ENCODE measurements at places on chromosomes 12 and 14. TPM values are rescaled to one million over a fixed set of nuclear protein-coding genes. Genes with fewer than 3 reads are reported as not detected.

The ASIC1 gene
- polyA plus RNA-seq, result 12.6 TPM

The EPYC gene
- not detected for polyA plus RNA-seq

The TEX52 gene
- polyA plus RNA-seq, result not detected

DNA sequence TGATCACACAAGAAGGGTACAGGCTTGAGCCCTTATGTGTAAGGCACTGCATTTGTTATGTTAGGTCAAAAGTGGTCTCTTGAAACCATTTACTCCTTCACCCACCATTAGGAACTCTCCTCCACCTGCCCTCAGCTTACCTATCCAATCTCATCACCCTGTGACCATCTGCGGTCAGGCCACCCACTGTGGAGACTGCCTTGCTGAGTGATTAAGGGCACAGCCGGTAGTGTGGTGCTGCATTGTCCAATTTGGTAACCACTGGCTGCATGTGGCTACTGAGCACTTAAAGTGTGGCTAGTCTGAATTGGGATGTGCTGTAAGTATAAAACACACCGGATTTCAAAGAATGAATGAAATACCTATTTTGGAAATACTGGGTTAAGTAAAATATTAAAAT, 177.1 kb upstream of the PARP11 start:
- no peak for DNase-seq

The OR6C2 gene
- polyA plus RNA-seq, result not detected

DNA sequence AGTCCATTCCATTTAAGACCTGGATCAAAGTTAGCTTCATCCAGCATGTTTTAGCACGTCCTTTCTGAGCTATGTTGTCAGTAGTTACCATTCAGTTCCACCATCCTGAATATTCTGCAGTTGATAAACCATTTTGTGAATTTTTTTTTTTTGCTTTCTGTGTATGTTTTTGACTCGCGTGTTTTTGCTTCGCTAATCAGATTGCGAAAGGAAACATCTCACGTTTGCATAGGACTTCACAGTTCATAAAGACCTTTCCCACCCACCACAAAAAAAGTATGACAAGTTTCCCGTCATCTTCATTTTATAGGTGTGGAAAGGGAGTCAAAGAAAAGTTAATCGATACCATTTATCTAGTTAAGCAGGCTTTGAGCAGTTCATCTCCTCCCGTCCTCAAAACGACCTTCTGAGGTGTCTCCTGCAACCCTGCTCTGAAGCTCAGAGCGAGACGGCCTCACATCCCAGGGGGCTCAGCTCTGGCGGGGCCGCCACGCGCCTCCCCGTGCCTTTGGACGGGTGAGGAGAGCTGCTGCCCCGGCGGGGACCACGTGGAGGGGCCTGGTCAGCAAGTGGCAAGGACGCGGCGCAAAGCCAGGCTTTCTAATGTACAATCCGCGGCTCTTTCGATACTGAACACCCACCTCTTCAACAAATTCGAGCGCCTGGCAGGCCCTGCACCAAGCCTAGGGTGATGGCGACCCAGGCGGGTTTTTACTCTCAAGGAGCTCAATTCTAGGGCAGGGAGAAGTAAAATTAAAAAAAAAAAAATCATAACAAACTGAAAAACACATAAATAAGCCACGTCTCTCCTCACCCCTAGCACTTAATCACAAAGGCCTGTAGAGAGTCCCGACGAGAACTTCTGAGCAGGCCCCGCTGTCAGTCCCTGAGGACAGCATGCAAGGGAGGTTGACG, 988 bp upstream of the TMEM263 start:
- no peak for DNase-seq

DNA sequence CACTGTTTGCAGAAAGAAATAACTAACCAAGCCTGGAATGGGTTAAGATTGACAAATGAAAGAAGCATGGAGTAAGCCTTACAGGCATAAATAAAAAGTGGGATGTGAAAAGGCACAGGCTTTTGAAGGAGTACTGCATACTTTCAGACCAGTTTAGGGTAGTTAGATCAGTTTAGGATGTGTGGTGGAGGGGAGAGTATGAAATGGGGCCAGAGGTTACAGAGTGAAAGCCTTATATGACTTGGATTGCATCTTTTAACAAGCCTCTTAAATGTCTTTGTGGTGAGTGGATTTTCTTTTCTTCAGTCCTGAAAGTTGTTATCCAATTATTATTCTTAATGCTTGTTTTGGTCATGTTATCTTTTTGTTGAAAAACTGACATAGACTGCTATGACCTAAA, 52.2 kb upstream of the TRHDE start:
- no peak for DNase-seq

- DNase-seq, result peak; percentile 81
These were observed at the start of gene BCAT1 for GRCh38 chr12:24948757-24949722. TSS of gene BCAT1 (minus strand) at chr12:24949101. CDS start at chr12:24948932, 169 bp downstream.

DNA sequence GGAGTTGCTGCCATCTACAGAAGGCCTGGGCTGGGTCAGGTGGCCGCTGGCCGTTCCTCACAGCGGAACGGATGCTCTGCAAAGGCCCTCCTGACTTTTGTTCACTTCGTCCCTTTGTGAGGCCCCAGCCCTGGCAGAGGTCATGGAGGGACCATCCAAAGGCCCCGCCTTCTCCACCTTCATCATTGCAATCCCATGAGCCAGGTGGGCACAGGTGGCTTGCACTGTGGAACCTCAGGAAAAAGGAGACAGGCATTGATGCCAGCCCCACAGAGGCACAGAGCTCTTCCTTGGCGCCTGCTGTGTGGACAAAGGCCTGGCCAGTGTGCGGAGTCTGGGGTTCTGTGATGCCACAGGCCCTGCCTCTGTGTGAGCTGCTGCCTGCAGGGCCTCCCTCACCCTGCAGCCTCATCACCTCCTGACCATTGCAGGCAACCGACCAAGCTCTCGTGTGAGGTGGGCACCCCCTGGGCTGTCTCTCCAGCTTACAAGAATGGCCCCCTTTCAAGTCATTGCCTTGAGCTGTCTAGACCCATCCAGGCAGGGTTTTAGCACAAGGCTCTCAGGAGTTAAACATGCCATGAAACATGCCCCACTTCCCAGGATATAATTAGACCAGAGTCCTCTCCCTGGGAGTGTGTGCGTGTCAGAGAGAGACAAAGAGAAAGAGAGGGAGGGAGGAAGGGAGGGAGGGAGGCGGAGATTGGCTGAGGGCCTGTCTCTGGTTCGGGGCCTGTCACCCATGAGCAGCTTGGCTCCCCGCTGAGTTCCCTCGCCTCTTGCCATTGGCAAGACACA, 19.3 kb downstream of the NFKBIA start:
- peak; percentile 74 for DNase-seq

The CCDC197 gene
- polyA plus RNA-seq, result not detected

The AQP6 gene
- 0.26 TPM for polyA plus RNA-seq

The RFLNA gene
- polyA plus RNA-seq, result 10.7 TPM
